ENCODE measurements at places on chromosomes 1 and 21.

- peak; percentile 54 for DNase-seq
These were observed 11.6 kb downstream of the ENO1 start for GRCh38 chr1:8866792-8867415.

DNA sequence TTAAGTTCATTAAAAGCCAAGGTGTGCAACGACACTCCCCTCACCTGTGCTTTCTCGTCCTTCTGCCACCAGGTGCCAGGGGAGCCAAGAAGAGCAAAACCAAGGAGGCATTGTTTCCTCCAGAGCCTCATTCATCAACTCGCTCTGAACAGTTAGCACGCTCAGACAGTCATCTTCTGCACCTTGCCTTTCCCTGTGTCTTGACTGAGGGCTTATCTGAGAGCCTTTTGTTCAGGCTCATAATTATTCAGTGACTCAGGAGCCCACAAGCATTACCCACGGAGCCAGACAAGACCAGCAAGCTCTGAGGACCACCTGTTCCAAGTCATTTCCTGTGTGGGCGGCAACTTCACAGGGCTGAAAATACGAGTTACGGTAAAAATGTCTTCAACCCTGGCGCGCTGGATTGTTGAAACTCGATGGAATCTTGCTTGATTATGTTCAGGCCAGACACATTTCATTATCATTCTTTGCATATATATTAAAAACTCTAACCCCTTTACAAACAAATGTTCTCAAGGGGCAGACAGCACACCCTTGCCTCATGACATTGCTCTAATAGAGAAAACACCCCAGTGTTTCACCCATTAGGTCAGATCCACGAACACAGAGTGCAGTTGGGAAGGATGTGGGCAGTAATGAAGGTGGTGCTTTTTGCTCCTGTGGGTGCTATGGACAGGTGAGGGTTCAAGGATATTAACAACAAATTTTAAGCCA, 89.7 kb upstream of the RUNX1 start:
- peak; percentile 54 for DNase-seq

- DNase-seq: no peak
These were observed 514.7 kb downstream of the PLPP3 start for GRCh38 chr1:56064705-56065104.

- no peak for DNase-seq
These were observed 339.3 kb upstream of the NR5A2 start for GRCh38 chr1:199688133-199688676.

GRCh38 chr1:186178426-186179043, 196.5 kb downstream of the TPR start:
- DNase-seq: no peak

- DNase-seq: no peak
These were observed 38.8 kb downstream of the EGLN1 start for GRCh38 chr1:231383159-231383860.

- no peak for DNase-seq
These were observed 210.3 kb downstream of the KAZN start for GRCh38 chr1:14808768-14809167.

- DNase-seq: no peak
These were observed 177.5 kb downstream of the VPS13D start for GRCh38 chr1:12407050-12407961.

DNA sequence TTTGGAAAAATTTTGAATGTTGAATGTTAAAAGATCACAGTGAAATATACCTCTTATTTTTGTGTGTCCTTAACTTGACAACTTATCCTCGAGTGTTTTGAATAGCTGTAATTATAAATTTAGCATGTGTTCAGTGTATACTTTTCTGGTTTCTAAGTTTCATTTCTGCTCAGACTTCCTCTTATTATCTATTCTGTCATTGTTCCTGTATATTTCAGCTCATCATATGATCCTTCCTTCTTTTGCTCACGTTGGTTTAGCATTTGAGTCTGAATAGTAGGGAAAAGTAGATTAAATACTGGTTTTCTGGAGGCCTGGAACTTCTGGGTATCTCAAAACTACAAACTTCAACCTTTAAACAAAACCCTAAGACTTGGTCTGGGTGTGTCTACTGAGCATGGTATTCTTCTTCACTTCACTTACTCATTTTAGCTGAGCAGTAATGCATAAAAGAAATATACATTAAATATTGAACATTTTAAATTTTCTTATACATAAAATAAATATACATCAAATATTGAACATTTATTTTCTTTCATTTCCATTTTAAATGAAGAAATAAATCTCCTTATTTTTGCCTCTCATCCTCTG, 3.3 kb upstream of the ATP6V1G3 start:
- no peak for DNase-seq

Data from stimulated activated CD8-positive, alpha-beta memory T cell treated with anti-CD3 and anti-CD28 coated beads, Interleukin-2, amount 100 ng/mL, for 48 hours (primary cell).